ENCODE measurements at places on chromosomes 12 and 14.

DNA sequence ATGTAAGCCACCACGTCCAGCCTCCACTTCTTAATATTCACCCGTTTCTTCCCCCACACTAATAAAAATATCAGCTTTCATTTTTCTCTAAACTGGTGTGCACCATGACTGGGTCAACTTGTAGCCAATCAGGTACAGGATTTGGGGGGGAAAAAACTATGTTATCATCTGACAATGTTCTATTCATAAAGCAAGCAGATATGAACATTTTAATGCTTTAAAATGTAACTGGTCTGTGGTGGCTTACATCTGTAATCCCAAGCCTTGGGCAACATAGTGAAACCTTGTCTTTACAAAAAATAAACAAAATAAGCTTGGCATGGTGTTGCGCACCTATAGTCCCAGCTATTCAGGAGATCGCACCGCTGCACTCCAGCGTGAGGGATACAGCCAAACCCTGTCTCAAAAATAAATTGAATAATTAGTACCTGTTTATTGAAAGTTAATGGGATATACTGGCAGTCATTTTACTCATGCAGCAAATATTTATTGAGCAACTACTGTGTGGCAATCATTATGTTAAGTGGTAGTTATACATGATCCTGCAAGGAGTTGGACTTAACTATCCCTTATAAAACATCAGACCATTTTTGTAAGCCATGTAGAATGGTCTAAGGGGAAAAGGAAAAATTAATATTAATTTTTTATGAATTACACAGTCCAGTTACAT lies 15.3 kb upstream of the ITPR2 start:
- DNase-seq, result no peak

DNA sequence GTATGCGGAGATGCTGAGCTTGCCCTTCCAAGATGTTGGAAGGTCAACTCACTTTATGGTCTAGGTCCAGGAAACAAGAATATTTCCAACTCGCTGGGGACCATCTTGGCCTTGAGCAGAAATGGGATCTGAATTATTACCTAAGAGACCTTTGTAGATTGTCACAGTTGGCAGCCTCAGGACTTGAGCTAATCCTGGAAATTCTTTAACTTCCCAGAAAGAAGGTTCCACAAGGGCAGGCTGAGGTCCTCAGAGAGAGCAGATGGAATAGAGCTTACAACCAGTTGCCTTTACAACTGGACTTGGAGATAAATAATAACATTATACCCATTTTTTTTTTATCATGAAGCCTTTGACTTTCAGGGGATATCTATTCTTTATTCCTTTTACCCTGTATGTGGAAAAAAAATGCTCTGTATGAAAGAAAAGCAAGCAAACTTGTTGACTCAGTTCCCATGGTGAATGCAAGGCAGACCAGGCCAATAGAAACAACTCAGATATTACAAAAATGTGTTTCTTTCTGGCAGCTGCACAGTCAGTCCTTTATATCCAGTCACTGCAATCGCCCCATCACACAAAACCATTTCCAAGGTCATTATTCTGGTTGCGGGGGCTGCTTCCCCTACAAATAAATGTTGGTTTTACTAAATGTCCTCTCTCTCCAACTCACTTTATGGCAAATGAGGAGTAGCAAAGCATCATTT lies 401.4 kb downstream of the ZFP36L1 start:
- peak; percentile 76 for DNase-seq

DNA sequence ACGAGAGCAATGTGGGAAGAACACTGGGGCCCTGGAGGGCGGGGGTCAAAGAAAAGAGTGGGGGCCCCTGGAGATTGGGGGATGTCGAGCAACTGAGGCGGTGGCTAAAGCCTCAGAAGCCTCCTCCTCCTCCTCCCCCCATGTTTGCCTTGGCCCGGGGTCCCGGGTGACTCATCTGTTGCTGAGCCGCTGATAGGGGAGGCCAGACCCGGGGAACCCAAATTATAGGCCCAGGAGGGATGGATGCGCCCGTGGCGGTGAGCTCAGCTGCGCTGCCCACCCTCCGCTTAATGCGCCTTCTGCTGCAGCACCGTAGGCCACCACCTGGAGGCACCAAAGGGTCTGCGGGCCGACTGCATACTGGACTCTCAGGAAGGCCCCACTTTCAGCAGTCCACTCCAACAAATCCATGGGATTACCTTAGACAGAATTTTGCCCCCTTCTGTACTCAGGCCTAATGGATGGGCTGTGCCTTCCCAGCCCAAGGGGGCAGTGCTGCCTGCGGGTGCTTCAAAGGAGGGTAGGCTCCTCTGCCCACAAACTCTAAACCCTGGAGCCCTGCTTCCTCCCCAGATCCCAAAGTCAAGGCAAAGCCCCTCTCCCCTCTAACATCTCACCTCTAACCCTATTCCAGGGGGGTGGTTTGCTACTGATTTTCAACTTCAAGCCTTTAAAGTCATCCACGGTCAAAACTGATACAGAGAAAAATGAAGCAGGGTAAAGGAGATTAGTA lies 2.6 kb upstream of the WNT10B start:
- no peak for DNase-seq

- DNase-seq, result no peak
Observed at GRCh38 chr14:55059333-55059732, 7.9 kb downstream of the MAPK1IP1L start.

- DNase-seq, result peak; percentile 47
Observed at GRCh38 chr14:35687335-35687939, 121.7 kb downstream of the RALGAPA1 start.

DNA sequence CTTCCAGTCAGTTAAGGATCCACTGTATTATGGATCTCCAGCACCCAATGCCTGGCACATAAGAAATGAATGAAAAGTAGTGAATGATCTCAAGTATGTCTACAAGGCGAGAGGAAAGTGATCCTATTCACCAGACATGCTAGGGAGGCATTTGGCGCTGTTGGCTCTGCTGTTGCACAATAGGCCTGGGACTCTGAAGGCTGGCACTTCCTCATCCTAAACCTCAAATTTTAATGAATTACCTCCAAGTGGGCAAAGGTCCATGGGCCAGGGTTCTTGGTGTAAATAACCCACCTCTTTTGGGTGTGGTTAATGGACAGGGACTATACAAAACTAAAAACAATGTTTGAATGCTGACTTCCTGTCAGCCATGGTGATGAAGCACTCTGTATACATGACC lies 173.4 kb upstream of the PZP start:
- no peak for DNase-seq

DNA sequence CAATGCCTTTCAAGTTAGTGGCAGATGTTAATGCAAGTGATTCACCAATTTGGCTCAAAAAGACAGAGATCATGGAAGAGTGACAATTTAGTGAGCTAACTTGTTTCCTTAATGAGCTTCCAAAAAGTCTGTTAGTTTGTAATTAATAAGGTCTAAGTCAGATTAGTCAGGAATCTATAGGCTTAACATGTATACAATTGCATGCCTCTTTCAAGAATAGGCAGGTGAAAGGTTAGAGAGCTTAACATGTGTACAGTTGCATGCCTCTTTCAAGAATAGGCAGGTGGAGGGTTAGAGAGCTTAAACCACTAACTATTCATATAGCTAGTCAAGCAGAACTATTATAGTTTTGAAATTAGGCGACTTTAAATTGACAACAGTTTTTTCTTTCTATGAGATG lies 663.8 kb downstream of the C12orf50 start:
- DNase-seq, result no peak

DNA sequence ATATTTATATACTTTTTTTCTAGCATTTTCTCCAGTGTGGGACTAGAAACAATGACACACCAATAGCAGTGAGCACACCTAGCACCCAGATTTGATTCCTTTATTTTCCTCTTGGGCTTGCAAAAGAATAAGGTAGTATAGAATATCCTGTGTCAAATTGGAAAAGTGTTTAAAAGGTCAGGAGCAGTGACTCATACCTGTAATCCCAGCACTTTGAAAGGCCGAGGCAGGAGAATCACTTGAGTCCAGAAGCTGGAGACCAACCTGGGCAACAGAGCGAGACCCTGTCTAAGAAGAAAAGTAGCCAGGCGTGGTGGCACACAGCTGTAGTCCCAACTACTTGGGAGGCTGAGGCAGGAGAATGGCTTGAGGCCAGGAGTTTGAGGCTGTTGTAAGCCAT lies 53.8 kb upstream of the SGPP1 start:
- DNase-seq, result no peak

DNA sequence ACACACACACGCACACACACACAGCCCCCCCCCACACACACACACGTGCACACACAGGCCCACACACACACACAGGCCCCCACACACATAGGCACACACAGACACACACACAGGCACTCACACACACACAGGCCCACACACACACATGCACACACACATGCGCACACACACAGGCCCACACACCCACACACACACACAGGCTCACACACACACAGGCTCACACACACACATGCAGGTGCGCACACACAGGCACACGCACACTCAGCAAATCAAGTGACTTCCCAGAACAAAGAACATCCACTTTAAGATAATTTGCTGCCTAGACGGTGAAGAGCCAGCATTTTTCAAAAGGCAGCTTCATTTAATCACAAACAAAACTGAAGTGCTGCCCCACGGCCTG lies 78.5 kb upstream of the FBRSL1 start:
- DNase-seq, result no peak

GRCh38 chr12:45518291-45519235 lies 210.9 kb upstream of the ARID2 start:
- DNase-seq, result no peak

DNA sequence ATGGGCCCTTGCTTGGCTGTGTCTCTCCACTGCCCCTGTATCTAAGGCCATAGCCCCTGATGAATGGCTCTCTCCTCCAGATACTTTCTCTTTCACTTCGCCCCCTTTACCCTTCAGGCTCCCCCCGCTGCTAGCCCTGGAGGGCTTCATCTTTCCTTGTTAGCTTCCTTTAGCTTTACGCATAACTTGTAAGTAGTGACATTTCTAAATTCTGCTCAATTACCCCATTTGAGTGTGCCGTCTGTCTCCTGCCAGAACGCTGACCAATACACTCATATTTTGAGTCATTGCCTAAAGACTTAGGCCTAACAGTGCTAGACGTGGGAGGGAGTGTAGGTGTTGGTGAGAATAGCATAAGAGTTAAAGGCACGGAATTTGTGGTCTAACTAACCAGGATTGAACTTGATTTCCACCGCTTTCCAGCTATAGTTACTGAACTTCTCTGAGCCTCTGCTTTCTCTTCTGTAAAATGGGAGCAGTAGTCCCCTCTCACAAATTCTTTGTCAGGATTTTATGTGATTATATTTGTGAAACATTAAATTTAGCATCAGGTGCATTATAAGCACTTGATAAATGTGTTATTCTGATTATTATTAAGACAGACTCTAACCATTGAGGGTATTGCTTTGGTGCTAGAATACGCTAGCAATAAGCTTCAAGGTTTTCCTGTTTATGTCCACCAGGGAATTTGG lies 129.3 kb downstream of the ZFP36L1 start:
- no peak for DNase-seq

- no peak for DNase-seq
Observed at GRCh38 chr14:89690139-89690538, 264.4 kb downstream of the EFCAB11 start.

- DNase-seq, result no peak
Observed at GRCh38 chr14:32349322-32349721, 20.2 kb downstream of the AKAP6 start.

DNA sequence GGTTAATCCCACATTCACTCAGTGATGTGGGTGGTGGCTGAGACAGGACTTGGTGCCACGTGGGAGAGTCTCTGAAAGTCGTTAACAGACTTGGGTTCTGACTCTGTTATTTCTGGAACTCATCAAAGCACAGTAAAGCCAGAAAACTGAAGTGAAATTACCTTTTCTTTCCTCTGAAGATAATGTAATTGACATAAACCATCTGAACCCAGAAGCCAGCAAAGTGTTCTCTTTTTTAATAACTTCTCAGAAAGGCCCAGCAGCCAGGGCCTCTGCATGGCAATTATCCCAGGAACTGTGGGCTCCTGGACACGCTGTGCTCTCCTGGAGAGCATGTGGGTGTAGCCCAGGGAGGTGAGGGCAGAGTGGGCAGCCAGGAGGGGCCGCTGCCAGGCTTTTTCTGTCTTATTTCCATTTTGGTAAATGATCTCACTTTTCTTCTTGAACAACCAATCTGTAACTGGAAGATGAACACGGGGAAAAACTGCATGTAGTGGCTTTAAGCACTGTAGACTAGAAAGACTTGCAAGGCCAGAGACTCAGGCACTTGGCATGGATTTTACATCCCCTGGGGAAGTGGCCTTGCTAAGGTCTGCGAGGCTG lies 444.1 kb upstream of the TMEM132C start:
- no peak for DNase-seq

GRCh38 chr12:42128327-42128726 lies 16.3 kb downstream of the GXYLT1 start:
- no peak for DNase-seq

DNA sequence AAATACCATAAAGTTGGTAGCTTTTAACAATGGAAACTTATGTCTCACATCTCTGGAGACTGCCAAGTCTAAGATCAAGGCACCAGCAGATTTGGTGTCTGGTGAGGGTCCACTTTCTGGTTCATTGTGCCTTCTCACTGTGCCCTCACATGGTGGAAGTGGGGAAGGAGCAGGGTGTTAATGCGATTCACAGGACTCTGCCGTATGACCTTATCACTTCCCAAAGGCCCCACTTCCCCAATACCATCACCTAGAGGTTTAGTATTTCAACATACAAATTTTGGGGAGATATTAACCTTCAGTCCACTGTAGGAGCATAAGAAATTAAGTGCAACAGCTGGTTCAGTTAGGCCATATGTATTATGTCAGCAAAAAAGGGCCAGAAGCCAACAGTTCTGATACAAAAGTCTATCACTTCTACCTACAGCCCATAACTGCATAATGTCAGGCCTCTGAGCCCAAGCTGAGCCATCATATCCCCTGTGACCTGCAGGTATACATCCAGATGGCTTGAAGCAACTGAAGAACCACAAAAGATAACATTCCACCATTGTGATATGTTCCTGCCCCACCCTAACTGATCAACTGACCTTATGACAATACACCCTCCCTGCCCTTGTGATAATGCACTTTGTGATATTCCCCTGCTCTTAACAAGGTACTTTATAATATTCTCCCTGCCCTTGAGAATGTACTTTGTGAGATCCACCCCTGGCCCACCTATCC lies 24.7 kb downstream of the DDHD1 start:
- DNase-seq, result no peak

DNA sequence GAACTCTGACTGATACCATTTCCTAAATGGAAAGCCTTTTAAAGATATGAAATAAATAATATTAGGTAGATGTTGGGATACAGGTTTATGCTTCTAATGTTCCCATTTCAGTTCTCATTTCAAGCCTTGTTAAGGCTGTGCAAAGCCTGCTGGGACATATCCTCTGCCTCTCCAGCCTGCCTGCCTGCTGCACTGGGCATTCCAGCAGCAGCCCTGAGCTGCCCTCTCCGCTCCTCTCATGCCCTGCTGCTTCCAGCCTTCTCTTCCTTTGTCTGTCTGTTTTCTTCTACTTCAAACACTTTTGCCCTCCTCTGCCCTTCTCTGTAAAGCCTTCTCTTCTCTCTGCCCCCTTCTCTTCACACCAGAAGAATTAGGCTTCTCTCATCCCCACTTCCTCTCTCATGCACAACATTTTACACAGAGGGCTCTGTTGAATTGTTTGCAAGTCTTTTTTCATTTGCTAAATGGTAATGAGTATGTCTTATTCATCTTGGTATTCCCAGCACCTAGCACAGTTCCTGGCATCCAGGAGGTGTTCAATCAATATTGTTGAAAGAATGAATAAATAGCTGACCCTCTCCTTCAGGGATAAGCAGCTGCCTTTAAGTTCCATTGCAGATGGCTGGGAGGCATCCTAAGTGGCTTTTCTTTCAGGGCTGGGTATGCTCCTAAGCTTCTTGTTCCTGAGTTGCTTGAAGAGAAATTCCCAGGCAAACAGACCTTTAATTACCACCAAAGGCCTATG lies 292.3 kb downstream of the TMEM117 start:
- peak; percentile 11 for DNase-seq
